Activated CD4-positive, alpha-beta memory T cell treated with anti-CD3 and anti-CD28 coated beads, Interleukin-2, amount 10 ng/mL, durations not matched to agents 7 days and 5 days (primary cell): ENCODE measurements at places on chromosomes 6 and 20. TPM values are rescaled to one million over a fixed set of nuclear protein-coding genes. Genes with fewer than 3 reads are reported as not detected.

OR2H1 gene
- total RNA-seq: not detected

TMEM170B gene
- 0.50 TPM for total RNA-seq

TAB2 gene
- 170 TPM for total RNA-seq

HRH3 gene
- total RNA-seq: not detected

OR2J3 gene
- not detected for total RNA-seq

RNF8 gene
- 24.0 TPM for total RNA-seq

RBPJL gene
- not detected for total RNA-seq

PROKR2 gene
- total RNA-seq: not detected

MOCS1 gene
- total RNA-seq: not detected

BICRAL gene
- 28.1 TPM for total RNA-seq

MRAP2 gene
- not detected for total RNA-seq

PNPLA1 gene
- total RNA-seq: 0.13 TPM

HCRTR2 gene
- not detected for total RNA-seq

BACH2 gene
- total RNA-seq: 30.3 TPM

SFTA2 gene
- not detected for total RNA-seq

TXLNB gene
- 0.90 TPM for total RNA-seq

SLC35B3 gene
- 12.3 TPM for total RNA-seq

SLC26A8 gene
- not detected for total RNA-seq

ERGIC3 gene
- 126 TPM for total RNA-seq

TRIM10 gene
- 0.08 TPM for total RNA-seq

SLPI gene
- 0.40 TPM for total RNA-seq

ECT2L gene
- not detected for total RNA-seq

FOXC1 gene
- total RNA-seq: not detected

ADTRP gene
- 5.5 TPM for total RNA-seq

MKKS gene
- total RNA-seq: 7.1 TPM

TRMT11 gene
- 19.2 TPM for total RNA-seq

GRM1 gene
- not detected for total RNA-seq

SAMD5 gene
- not detected for total RNA-seq

ANKEF1 gene
- total RNA-seq: 5.4 TPM

C6orf163 gene
- total RNA-seq: 0.86 TPM

BEND6 gene
- not detected for total RNA-seq

PAX1 gene
- total RNA-seq: not detected

CGA gene
- not detected for total RNA-seq

C6orf15 gene
- total RNA-seq: not detected

TAP1 gene
- 412 TPM for total RNA-seq

MMP24 gene
- not detected for total RNA-seq

MUCL3 gene
- total RNA-seq: not detected
